Stimulated activated CD4-positive, alpha-beta T cell treated with anti-CD3 and anti-CD28 coated beads, TNF-alpha, amount 100 ng/mL, for 1 hour (primary cell): ENCODE measurements at places on chromosomes 7 and 10.

DNA sequence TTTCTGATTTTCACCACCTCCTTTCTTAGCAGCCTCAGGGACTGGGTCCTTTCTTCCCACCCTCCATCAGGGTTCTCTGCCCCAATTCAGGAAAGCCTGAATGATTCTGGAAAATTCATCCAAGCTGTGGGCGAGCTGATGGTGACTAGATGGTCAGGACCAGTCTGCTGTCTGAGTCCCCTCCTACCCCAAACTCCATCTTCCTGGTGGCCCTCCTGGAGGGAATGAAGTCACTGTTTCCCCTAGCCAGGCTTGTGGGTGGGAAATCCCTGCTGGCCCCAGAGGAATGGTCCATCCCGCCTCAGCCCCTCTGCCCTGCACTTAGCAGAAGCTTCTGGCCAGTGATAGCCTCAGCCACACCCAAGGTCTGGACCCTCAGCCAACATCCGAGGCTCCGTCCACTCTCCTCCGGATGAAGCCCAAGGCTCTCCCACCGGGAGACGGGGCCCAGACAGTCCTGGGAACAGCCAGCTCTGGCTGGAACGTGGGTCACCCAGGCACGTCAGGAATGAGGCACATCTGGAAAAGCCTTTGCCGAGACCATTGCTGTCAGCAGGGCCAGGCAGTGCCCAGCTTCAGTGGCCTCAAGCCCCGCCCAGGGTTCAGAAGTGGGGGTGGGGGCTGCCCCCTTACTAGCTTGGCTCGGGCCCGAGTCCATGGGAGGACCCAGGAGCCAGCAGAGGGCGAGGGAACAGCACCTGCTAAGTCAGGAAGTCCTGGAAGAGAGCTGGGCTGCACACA, 4.0 kb upstream of the AQP1 start:
- no peak for DNase-seq

DNA sequence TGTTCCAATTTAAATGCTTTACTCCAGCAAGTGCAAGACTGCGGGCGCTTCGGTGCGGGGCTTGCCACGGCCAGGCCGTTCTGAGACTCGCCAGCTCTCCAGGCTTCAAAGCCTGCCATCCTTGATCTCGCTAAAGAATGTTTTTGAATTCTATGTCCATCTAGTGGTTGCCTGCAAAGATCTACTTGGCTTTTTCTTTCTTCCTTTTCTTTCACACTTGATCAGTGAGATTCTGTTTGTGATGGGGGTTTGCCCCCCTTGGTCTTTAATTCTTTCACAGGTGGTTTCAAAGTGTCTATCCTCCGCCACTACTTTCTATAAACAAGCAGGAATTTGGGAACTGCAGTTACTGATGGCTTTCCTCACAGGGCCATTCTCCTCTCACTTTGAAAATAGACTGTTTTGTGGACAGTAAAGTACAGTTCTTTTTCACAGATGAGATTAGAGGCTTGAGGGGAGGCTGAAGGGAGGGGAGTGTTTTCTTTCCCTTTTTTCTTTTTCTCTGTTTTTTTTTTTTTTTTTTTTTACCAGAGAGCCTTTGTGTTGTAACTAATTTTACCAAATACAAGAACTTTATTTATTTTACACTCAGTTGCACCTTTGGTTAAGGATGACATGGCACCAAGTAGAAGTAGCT, 15.2 kb upstream of the FBXW4 start:
- DNase-seq: no peak

DNA sequence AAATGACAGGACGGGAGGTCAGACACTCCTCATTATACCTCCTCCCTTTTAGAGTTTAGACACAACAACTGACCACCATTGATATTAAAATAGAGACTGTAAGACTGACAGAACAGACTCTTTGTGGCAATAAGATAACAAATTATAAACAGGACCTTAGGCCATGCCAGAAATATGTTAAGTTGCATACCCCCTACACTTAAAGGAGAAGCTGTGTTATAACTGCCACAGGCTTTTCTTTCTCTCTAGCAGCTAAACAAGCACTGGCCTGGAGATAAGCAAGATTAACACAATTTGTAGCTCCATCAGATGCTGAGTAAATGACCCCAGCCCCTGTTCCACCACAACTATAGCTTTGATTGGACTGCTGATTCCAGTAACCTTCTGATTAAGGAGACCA, 10.5 kb upstream of the UNC5B start:
- DNase-seq: no peak

GRCh38 chr7:78141522-78142281, 343.1 kb downstream of the PHTF2 start:
- DNase-seq: no peak

GRCh38 chr10:71724539-71724938, 5.0 kb upstream of the C10orf105 start:
- DNase-seq: no peak

DNA sequence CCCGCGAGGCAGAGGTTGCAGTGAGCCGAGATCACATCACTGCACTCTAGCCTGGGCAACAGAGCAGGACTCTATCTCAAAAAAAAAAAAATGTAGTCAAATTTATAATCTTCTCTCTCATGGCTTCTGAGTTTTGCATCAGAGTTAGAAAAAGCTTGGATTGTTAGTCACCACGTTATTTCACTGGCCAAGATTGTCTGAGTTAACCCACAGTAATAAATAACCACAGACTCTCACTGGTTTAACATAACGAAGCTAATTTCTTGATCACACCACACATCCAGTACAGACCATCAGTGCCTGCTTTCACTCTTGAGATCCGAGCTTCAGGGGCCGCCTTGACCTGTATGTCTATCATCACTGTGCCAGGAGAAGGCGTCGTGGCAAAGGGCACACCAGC, 116.8 kb upstream of the JCAD start:
- DNase-seq: no peak

DNA sequence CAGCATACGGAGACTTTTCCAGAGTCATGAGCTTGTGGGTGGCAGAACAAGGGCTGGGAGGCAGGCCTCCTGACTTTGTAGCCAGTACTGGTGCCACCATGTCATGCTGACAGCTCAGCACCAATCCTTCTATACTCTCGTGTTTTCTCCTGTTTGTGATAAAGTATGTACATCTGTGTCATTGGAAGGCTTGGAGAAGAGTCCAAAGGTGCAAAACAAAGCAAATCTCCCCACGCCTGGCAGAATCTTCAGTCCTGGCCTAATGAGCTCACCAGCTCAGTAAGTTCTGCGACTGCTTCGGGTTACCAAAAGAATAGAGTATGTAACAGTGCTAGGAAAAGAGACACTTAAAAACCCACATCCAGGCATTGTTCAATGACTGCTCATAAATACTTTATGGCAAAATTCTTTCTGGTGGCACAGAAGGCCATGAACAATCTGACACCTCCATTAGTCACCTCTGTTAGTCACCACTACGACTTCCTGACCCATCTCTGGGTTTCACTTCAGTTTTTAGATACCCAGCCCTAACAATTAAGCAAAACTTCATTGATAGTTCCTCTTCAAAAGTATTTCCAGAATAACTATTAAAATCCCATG, 24.5 kb downstream of the STEAP1 start:
- DNase-seq: no peak
